ENCODE measurements at places on chromosomes 6 and 20.
A peak's percentile ranks its signal among the peaks of the same experiment; 100 is the strongest.

DNA sequence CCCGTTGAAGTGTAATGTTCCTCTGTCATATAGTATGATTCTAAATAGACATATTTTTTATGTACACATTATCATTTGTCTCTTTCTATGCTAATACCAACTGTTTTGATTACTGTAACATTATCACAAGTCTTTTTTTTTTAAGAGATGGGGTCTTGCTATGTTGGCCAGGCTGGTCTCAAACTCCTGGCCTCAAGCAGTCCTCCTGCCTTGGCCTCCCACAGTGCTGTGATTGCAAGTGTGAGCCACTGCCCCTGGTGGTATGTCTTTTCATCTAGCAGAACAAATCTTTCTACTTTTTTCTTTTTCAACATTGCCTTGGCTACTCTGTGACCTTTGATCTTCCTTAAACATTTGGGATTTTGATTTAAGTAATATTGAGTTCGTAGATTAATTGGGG lies 57.7 kb downstream of the SLX4IP start:
- no peak for DNase-seq

- no peak for DNase-seq
Observed at GRCh38 chr6:13216236-13217014, 111.9 kb downstream of the TBC1D7 start.

DNA sequence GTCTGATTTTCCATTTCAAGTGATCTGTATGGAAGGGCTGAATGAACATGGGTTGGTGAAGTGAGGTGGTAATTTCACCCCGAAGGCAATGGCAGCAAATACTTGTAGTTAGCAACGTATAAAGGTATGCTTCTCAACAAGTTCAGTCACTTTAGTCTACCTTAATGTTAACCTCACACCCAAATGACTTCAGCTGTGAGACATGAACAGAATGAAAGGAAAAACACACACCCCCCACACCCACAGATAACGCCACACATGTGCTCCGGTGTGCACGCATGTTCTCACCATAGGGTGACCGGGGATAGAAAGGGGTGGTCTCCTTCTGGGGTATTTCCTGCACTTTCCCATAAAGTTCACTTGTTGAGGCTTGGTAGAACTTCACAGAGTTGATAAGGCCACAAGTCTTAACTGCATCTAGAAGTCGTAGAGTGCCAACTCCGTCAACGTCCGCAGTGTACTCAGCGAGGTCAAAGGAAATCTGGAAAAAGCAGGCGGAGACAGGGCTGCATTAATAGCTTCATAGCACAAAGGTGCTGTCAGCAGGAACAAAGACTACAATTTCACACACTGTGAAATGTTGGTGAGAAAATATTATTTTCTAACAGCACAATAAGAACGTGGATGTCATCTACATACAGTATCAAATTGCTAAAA lies 284.8 kb downstream of the GMDS start:
- no peak for DNase-seq

DNA sequence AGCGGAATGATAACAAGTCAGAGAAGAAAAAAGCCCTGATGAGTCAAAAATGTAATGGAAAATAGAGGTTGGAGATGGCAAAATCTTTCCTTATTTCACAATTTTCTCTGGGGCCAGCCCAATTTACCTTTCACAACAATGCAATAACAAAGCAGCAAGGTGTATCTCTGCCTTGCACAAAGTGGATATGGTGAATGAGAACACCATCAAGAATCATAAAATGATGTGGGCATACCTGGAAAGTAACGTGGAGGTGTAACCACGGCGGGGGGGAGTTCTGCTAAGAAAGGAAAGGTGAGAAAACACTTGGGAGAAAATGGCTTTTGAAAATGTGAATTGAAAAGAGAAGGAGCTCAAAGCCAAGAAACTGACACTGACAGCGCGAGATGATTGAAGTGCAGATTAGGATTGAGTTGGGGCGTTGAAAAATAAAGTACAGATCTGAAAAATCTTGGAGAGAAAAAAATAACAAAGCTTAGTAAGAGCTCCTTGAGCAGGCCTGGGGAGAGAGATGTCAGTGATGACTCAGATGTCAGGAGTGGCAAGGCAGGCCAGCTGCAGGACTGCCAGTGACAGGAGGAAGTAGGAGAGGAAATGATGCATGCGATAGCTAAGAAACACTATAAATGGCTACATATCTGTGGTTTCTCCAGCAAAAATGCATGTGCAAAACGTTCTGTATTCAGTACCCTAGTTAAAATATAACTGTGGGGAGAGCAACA lies 26.2 kb downstream of the ARHGAP18 start:
- DNase-seq, result peak; percentile 50

DNA sequence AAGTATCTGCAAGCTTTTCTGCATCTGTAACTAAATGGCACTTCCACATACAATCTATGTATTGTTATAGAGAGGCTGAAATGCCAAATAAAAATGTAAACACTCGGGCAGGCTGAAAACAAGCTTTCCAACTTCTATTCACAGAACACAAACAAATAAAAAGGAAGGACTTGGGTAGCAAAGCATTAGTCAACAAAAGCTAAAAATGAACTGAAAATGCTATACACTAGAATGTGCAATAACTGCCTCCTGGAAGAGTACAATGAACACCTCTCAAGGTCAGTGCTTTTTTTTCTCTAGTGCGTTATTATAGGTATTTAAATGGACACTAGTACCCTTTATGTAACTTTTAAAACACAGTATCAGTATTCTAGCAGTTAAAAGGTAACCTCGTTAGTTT lies 31.4 kb downstream of the STK38 start:
- DNase-seq, result no peak

- DNase-seq, result no peak
Observed at GRCh38 chr20:1941226-1941625, 46.0 kb downstream of the SIRPA start.

DNA sequence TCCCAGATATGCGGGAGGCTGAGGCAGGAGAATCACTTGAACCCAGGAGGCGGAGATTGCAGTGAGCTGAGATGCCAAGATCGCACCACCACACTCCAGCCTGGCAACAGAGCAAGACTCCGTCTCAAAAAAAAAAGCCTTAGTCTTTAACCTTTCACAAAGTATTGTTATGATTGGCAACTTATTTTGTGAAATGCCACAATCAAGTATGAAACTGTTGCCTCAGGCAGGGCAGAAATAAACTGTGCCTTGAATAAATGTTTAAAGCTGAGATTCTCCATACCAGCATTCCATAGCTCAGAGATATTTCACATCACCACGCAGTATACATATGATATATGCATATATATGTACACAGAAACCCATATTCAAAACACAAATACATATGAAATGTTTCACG lies 120.1 kb upstream of the CCDC28A start:
- DNase-seq, result no peak

- DNase-seq, result no peak
Observed at GRCh38 chr20:1818895-1819294, 76.3 kb upstream of the SIRPA start.

DNA sequence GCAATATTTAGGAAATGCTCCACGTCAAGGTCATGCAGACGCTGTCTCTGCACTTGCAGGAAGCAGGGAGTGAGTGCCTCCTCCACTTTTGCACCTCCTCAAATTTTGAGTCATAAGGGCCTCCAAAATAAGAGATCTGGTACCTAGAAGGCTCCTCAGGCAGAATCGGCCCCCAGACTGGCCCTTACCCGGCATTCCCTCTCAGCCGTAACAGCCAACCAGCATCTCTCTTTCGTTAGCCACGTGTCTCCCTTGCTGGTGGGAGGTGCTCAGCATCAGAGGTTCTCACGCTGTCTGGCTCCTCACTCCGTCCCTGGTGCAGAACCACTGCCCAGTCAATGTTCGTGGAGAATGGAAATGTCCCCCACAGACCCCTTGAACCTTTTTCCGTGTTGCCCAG lies 75.3 kb downstream of the ANKRD60 start:
- no peak for DNase-seq

- no peak for DNase-seq
Observed at GRCh38 chr6:79084693-79085092, 6.6 kb upstream of the PHIP start.

DNA sequence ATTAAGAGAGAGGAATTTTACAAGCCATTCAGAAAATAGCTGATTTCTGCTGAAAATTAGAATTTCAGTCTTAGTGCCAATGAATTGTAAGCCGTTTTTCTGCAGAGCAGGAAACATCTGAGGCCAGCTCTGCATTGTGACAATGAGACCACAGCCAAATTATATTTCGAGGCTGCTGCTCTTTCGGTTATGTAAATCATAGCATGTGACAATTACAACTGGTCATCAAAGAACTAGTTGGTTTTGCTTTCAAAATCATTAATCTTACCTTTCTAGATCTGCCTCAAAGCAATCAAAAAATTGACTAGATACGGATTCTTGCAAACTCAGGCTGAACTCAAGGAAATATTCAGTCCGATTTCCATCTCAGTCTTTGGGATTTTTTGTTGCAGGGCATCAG lies 33.4 kb upstream of the INSM1 start:
- DNase-seq, result no peak

DNA sequence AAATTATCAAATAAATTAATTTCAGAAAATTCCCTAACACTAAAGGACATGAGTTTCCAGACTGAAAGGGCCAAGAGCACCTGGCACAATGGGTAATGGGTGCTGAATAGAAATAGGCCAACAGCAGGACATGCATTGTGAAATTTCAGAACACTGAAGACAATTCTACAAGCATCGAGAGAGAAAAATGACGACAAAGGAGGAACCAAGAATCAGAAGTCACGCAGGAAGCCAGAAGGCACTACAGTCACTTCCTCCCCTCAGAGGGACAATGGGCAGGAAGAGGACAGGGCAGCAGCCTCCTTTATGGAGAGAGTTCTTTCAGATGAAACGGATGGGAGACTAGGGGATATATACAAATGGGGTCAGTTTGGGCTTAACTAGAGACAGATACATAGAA lies 29.6 kb downstream of the PCNA start:
- no peak for DNase-seq

DNA sequence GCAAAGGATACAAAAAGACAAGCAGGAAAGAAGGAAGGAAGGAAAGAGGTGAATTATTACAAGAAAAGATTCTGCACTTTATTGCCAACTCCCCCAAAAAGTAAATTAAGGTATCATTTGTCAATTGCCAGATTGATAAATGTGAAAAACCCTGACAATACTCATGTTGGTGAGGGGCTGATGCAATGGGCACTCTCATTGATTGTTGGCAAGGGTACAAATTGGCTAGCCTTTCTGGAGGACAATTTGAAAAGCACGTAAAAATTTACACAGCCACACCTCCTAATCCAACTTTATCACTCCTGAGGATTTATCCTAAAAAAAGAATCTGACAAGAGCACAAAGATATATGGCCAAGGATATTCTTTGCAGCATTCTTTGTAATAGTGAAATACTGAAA lies 47.7 kb downstream of the SCML4 start:
- DNase-seq, result no peak

DNA sequence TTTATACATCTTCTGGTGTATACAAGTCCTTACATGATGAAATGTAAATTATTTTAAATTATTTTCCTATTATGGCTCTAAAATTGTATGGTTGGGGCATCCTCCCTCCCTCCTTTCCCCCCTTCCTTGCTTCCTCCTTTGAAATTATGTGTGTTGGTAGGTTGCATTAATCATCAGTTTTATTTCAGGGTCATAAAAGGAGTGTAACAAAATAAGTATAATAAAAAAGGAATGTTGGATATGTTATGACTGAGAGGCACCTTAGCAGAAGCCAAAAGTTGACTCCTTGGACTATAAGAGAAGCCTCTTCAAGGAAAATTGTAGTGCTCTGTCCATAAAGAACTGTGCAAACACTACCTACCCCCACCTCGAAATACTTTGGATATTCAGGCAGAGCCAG lies 46.6 kb upstream of the PTPRK start:
- DNase-seq, result no peak

- no peak for DNase-seq
Observed at GRCh38 chr6:100664274-100665040, 199.7 kb upstream of the SIM1 start.

DNA sequence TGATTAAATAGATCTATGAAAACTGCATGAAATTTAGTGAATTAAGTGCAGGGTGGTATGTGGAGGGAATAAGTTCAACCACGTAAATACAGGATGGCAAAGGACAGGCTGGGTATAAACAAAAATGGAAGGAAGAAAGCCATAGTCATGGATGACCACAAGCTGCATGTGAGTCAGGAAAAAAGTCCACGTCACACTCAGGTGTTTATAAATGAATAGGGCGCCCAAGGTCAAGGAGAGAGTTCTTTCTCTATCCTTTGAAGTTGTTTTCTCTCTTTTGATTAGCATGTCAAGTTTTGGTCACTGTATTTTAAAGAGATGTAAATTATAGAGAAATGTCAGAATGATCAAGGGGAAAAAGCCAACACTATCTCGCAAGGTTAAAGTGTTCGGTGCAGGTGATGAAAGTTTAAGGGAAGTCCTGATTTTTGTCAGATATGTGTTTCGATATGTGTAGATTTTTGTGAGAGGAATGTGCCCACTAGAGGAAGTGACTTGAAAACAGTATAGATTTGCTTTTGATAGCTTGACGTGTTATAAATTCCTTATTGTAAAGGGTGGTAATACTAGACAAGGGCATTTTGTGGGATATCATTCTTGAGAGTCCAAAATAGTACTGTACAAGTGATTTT lies 58.7 kb downstream of the MAP3K4 start:
- DNase-seq, result no peak

GRCh38 chr20:40471261-40471629 lies 217.8 kb downstream of the MAFB start:
- DNase-seq, result no peak

DNA sequence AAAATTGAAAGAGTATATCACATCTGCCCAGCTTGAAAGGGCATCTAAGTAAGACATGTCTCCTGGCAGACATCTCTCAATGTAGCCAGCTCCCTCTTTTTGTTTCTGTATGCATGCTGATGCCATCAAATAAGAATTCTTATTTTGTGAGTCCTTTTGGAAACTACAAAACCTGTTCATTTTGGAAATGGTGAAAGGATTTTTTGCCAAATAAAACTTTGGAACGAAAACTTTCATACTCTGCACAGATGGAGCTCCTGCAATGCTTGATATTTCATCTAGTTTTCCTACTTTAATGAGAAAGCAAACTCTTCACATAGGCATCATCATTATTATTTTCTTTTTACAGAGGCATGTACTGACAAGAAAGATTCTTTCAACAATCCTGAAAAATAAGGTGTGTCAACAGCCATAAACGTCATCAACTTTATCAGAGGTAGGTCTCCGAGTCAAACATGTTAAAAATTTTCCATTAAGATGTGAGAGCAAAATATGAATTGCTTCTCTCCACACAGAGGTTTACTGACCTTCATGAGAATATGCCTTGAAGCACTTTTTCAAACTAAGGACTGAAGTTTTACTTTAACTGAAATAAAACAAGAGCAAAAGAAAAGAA lies 26.2 kb upstream of the CMTR1 start:
- no peak for DNase-seq

- DNase-seq, result no peak
Observed at GRCh38 chr20:3904857-3905256, 15.7 kb downstream of the PANK2 start.

DNA sequence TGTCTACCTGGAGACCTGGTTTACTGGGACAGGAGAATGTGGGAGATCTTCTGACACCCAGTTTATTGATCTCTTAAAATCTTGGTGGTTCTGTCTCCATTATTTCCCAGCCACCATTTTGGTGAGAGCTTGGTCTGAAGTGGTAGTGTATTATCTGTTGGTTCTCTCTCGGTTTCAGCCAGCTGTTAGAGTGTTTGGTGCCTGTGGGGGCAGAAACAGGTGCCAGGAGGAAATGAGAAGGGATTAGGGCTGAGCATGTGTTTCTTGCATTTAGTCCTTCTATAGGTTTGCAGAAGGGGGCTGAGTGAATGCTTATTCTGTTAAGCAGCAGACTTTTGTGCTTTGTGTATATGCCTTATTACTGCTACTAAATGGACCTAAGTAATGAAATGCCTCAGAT lies 9.6 kb downstream of the JARID2 start:
- no peak for DNase-seq

Measured in activated T-helper 9 cell treated with anti-CD3 and anti-CD28 coated beads, Interleukin-2, amount 50 U/mL, for 16 hours (primary cell).